ENCODE measurements at places on chromosomes 12 and 14.
A peak's percentile ranks its signal among the peaks of the same experiment; 100 is the strongest.

- no peaks in the 10 kb centered on the region for H3K4me1 ChIP-seq
- H3K4me3 ChIP-seq = no peak overlapping the region
- no peak for DNase-seq
- no peaks in the 10 kb centered on the region for H3K27me3 ChIP-seq
Measured at GRCh38 chr12:16399101-16399500, 51.7 kb downstream of the MGST1 start.

DNA sequence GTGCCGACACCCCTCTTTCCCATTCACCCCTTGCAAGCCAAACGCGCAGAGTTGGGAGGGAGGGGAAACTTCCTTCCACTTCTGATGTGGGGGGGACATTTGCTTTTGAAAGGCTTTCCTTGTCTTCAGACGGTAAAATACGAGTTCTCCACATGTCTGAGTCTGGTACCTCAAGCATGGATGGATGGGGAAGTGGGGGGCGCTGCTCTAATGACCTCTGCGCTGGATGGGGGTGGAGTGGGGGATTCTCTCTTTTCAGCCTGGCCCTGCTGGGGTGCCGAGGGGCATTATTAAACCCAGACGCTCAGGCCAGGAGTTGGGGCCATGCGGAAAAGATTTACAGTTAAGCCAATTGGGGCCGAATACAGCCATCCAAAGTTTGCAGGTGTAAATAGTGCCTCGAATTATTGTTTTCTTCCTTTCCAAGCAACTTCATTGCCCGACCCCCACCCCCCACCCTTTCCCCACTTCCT, 9.1 kb upstream of the TBX3 start:
- H3K4me3 ChIP-seq = peak overlapping the region; percentile 32
- no peaks in the 10 kb centered on the region for H3K27me3 ChIP-seq
- H3K4me1 ChIP-seq = peaks cover 8% of the 10 kb centered on the region

GRCh38 chr12:126874427-126875026, 1392.4 kb upstream of the TMEM132C start:
- H3K4me3 ChIP-seq = no peak overlapping the region
- no peaks in the 10 kb centered on the region for H3K36me3 ChIP-seq
- H3K27ac ChIP-seq = no peak overlapping the region
- no peaks in the 10 kb centered on the region for H3K27me3 ChIP-seq

DNA sequence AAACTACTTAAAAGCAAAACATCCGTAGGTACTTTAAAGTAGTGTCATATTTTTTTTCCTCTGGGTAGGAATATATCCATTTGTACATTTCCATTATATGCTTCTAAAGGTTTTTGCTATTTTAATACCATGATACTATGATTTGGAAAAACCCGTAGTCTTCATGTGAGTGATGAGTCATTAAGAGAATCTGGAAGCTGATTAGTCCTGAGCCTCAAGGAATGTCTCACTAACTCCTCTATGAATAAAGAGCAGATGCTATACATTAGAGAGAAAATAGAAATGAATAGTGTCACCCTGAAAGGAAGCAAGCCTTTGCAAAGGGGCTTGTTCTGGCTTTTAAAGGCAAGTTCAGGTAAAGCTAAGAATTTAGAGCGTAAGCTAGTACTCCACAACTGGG, 432.1 kb downstream of the CCDC91 start:
- no peak overlapping the region for H3K4me3 ChIP-seq
- H3K4me1 ChIP-seq = no peaks in the 10 kb centered on the region

- no peak overlapping the region for H3K27ac ChIP-seq
- no peaks in the 10 kb centered on the region for H3K36me3 ChIP-seq
- H3K4me3 ChIP-seq = no peak overlapping the region
- no peak for DNase-seq
- peaks cover 63% of the 10 kb centered on the region for H3K4me1 ChIP-seq
- H3K27me3 ChIP-seq = no peaks in the 10 kb centered on the region
Measured at GRCh38 chr12:3204143-3204542, 127.0 kb downstream of the TSPAN9 start.

- H3K4me3 ChIP-seq = no peak overlapping the region
- H3K27me3 ChIP-seq = no peaks in the 10 kb centered on the region
- DNase-seq = no peak
- H3K36me3 ChIP-seq = no peaks in the 10 kb centered on the region
Measured at GRCh38 chr12:59698600-59698999, 102.8 kb downstream of the SLC16A7 start.

- DNase-seq = no peak
- H3K27ac ChIP-seq = no peak overlapping the region
- peaks cover 91% of the 10 kb centered on the region for H3K36me3 ChIP-seq
- H3K27me3 ChIP-seq = no peaks in the 10 kb centered on the region
Measured at GRCh38 chr14:103491691-103492090, 30.9 kb downstream of the CKB start.

DNA sequence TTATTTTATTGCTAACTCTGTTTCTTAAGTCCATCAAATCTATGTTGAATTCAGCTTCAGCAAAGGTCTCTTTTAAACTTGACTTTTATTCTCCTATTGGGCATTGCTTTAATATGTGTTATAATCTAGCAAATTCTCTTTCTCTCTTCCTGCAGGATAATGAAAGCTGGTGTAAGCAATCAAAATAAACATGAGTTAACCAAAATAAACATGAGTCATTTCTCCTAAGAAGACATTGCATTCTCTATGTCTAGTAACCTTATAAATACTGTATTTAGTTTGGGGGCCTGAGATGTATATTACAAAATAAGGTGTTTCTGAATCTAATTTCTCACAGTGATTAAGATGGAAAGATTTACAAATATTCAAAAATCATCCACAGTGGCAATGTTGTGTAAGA, 739.1 kb upstream of the ATXN7L3B start:
- H3K4me1 ChIP-seq = no peaks in the 10 kb centered on the region
- H3K36me3 ChIP-seq = no peaks in the 10 kb centered on the region
- H3K27me3 ChIP-seq = no peaks in the 10 kb centered on the region
- H3K27ac ChIP-seq = no peak overlapping the region
- no peak overlapping the region for H3K4me3 ChIP-seq
- DNase-seq = no peak

GRCh38 chr12:16135323-16135722, 142.2 kb downstream of the SLC15A5 start:
- H3K36me3 ChIP-seq = no peaks in the 10 kb centered on the region
- H3K27me3 ChIP-seq = no peaks in the 10 kb centered on the region
- no peak overlapping the region for H3K4me3 ChIP-seq
- no peak overlapping the region for H3K27ac ChIP-seq
- DNase-seq = no peak

DNA sequence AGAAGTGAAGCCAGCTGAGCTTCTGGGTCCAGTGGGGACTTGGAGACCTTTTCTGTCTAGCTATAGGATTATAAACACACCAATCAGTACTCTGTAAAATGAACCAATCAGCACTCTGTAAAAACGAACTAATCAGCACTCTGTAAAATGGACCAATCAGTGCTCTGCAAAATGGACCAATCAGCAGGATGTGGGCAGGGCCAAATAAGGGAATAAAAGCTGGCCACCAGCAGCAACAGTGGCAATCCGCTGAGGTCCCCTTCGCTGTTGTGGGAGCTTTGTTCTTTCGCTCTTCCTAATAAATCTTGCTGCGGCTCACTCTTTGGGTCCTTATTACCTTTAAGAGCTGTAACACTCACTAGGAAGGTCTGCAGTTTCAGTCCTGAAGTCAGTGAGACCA, 72.3 kb downstream of the NTS start:
- H3K27me3 ChIP-seq = no peaks in the 10 kb centered on the region
- no peak overlapping the region for H3K4me3 ChIP-seq
- H3K4me1 ChIP-seq = no peaks in the 10 kb centered on the region

- no peaks in the 10 kb centered on the region for H3K27me3 ChIP-seq
- DNase-seq = no peak
- H3K4me3 ChIP-seq = no peak overlapping the region
- no peaks in the 10 kb centered on the region for H3K4me1 ChIP-seq
- no peaks in the 10 kb centered on the region for H3K36me3 ChIP-seq
Measured at GRCh38 chr14:63874223-63874622, 21.4 kb downstream of the SYNE2 start.

- no peak overlapping the region for H3K4me3 ChIP-seq
- no peak for DNase-seq
- no peaks in the 10 kb centered on the region for H3K27me3 ChIP-seq
- no peaks in the 10 kb centered on the region for H3K4me1 ChIP-seq
Measured at GRCh38 chr12:80777587-80777986, 60.9 kb downstream of the MYF5 start.

DNA sequence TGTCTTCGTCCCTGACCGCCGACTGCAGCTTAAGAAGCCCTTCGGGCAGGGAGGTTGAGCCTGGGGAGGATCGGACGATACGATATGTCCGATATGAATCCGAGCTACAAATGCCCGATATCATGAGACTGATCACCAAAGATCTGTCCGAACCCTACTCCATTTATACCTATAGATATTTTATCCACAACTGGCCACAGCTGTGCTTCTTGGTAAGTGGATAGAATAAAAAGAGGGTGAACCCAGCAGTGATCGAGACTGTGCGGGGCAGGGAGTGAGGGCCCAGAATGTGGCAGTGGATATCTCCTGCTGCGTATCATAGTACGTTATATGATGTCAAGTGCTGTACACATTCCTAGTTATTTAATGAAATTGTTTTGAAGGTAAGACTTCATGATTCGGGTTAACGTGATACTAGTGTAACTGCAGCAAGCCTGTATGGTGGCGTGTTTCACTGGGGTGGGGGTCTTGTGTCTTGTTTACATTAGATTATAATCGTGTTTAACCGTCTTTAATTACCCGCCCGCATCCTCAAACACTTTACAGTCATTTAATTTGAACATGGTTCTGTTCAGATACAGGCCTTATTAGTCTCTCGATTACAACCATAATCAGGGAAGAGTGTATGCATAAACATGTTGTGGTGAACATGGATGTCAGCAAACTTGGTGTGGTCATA, 1.3 kb downstream of the NAA30 start:
- H3K4me1 ChIP-seq = no peaks in the 10 kb centered on the region
- peak overlapping the region; percentile 85 for H3K4me3 ChIP-seq
- DNase-seq = no peak
- no peaks in the 10 kb centered on the region for H3K36me3 ChIP-seq

DNA sequence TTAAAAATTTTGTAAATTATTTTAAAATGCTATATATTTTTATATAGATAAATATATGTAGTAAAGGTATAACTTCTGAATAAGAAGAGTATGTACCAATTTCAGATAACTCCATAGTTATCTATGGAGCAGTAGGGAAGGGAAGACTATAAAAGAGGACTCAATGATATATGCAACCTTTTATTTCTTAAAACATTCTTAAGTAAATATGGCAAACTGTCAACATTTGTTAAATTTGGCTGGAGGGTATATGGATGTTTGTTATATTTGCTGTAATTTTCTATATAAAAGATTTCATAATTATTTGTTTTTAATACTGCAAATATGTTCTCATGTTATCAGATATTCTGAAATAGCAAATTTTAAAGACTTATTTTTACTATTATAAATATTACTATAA, 38.3 kb upstream of the TSPAN11 start:
- no peak overlapping the region for H3K27ac ChIP-seq
- no peak for DNase-seq
- H3K27me3 ChIP-seq = no peaks in the 10 kb centered on the region
- H3K36me3 ChIP-seq = no peaks in the 10 kb centered on the region

DNA sequence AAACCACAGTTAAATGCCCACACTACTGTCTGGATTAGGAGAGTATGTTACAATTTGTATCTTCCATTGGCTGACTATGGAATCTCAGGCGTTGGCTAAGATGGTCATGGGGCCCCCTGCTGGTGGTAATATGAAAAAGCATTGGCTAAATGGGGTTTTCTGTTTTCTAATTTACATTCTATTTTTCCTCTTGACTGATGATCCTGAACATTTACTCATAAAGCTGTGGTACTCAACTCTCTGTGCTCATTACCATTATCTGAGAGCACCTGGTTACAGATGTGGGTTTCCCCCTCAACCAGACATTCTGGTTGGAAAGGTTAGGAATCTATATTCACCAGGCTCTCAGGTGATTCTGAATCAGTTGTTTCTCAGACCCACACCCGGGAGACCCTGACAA, 64.8 kb downstream of the WSCD2 start:
- H3K4me1 ChIP-seq = no peaks in the 10 kb centered on the region
- no peak overlapping the region for H3K4me3 ChIP-seq
- H3K36me3 ChIP-seq = no peaks in the 10 kb centered on the region
- H3K27me3 ChIP-seq = no peaks in the 10 kb centered on the region

- H3K27ac ChIP-seq = no peak overlapping the region
- DNase-seq = no peak
- no peaks in the 10 kb centered on the region for H3K36me3 ChIP-seq
- H3K4me1 ChIP-seq = no peaks in the 10 kb centered on the region
- no peak overlapping the region for H3K4me3 ChIP-seq
- no peaks in the 10 kb centered on the region for H3K27me3 ChIP-seq
Measured at GRCh38 chr12:30996752-30997151, 70.2 kb downstream of the TSPAN11 start.

DNA sequence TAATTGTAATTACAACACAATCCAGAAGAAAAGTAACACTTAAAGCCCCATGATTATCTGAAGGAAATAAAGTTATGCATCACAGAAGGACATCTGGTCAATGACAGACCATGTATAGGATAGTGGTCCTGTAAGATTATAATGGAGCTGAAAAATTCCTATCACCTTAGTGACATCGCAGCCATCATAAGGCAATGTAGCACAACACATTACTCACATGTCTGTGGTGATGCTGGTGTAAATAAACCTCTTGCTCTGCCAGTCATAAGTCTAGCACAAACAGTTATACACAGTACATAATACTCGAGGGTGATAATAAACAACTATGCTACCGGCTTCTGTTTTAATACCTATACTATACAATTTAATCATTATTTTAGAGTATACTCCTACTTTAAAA, 11.2 kb downstream of the ATG2B start:
- H3K36me3 ChIP-seq = no peaks in the 10 kb centered on the region
- no peak overlapping the region for H3K4me3 ChIP-seq
- no peaks in the 10 kb centered on the region for H3K4me1 ChIP-seq
- H3K27me3 ChIP-seq = no peaks in the 10 kb centered on the region

Data from tibial artery (tissue), 4 donors.